Activated CD8-positive, alpha-beta T cell treated with anti-CD3 and anti-CD28 coated beads for 36 hours (primary cell): ENCODE measurements at places on chromosomes 11 and 22. TPM values are rescaled to one million over a fixed set of nuclear protein-coding genes. Genes with fewer than 3 reads are reported as not detected.

DNA sequence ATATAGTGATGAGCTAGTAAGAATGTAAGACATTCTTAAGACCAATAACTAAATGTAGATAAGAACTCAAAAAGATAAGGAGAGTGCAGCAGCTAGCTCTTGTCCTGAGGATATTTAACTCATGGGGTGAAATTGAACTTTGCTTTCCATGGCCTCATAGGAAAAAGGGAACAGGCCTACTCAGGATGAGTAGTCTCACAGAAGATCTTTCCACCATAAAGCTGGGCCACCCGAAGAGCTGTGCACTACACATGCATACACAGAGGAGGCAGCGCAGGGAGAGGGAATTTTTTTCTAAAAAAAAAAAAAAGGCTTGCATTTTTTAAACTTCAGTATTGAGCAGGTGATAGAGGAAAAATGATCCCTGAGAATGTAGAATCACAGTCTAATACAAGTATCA, 59.9 kb upstream of the CFAP300 start:
- no peak for DNase-seq

DNA sequence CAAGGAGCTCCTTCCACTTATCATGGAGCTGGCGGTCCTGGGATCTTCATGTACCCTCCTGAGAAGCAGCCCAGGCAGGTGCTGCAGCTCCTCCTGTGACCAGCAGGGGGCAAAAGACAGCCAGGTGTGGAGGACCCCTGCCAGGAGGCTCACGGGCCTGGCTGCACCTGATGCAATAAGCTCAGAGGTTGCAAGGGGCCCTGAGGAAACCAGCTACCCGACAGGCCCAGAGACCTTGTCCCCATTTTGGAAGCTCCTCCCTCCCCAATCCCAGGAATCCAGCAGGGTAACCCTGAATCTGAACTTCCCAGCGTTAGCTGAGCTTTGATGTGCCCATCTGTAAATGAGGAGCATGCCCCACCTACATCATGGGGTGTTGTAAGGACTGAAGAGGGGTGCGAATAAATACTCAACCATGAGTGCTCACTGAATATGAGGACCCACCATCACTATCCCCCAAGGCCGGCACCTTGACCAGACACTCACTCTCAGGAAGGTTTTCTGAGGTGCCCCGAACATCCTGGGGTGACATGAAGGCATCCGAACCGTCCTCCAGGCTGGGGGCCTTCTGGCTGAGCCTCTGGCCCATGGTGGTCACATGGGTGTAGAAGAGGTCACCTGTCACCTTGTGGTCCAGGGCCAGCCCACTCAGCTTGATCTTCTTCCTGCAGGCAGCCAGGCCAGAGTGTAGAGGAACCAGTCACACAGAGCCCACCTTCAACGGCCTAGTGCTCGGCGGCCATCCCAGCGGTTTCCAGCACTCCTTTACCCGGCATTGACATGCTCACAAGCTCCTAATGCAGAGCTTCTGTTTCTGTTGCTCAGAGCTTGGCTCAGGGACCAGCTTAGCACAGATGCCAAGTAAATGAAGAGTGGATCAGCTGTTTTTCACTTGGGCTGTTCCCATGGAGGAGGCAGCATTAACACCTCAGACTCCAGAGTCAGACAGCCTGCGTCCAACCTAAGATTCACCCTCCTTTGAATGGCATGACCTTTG, 21.7 kb downstream of the SLC43A1 start:
- DNase-seq, result peak; percentile 88

DNA sequence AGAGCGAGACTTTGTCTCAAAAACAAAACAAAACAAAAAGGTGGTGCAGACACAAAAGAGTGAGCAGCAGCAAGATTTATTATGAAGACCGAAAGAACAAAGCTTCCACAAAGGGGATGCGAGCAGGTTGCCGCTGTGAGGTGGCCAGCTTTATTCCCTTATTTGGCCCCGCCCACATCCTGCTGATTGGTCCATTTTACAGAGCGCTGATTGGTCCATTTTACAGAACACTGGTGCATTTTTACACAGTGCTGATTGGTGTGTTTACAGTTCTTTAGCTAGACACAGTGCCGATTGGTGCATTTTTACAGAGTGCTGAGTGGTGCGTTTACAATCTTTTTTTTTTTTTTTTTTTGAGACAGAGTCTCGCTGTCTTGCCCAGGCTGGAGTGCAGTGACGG, 77.4 kb downstream of the CECR2 start:
- no peak for DNase-seq

DNA sequence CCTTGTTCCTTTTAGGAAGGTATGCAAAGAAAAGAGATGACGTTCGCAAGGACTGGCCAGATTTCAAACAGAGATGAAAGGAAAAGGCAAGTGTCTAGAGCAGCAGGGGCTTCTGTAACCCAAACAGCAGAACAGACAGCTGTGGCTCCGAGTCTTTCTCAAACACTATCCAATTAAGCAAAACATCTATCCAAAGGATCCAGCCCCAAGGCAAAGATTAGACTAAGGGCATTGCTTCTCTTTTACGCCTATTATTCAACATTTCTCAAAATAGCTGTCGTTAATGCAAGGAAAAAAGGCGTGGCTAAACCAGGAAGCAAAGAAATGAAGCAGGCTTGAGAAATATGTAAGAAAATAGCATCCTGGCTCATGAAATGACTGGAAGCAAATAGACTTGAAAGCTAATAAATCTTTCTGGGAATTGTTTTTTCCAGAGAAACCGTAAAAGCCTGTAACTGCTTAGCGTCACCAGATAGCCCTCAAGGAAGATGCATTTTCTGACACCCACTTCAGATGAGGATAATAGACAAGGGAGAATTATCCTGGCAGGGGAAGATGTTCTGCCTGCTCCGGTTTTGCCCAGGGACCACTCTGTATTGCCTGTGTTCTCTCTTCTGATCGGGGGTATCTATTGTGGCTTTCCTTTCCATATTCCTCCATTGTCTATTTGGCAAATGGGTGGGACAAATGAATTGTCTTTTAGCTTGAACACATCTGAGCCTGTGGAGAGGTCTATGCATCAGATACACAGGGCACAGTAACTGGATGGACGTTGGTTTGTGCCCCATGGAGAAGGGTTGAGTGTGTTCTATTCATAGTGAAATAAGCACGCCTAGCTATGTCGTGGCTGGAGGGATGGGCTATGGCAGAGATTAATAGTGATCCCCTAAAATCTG, 20.2 kb downstream of the C11orf96 start:
- DNase-seq, result no peak

- DNase-seq, result peak; percentile 61
Measured at GRCh38 chr22:35921777-35922176, 106.8 kb downstream of the RBFOX2 start.

GRCh38 chr11:94557992-94558391, 9.2 kb upstream of the PIWIL4 start:
- DNase-seq, result no peak

GRCh38 chr22:47189056-47189916, 426.8 kb downstream of the TBC1D22A start:
- no peak for DNase-seq

GRCh38 chr11:19242179-19242932, 1.6 kb upstream of the E2F8 start:
- DNase-seq, result peak; percentile 11

- no peak for DNase-seq
Measured at GRCh38 chr11:22711880-22712279, 45.5 kb downstream of the GAS2 start.

The BTG4 gene
- 0.36 TPM for total RNA-seq
